ENCODE measurements at places on chromosomes 4 and X. TPM values are rescaled to one million over a fixed set of nuclear protein-coding genes. Genes with fewer than 3 reads are reported as not detected.
A peak's percentile ranks its signal among the peaks of the same experiment; 100 is the strongest.

HTR2C gene
- not detected for total RNA-seq

TAF1 gene
- 36.6 TPM for total RNA-seq

DDX60 gene
- 22.2 TPM for total RNA-seq

ZGRF1 gene
- 45.0 TPM for total RNA-seq

P2RY10 gene
- 65.7 TPM for total RNA-seq

ETDB gene
- not detected for total RNA-seq

DNA sequence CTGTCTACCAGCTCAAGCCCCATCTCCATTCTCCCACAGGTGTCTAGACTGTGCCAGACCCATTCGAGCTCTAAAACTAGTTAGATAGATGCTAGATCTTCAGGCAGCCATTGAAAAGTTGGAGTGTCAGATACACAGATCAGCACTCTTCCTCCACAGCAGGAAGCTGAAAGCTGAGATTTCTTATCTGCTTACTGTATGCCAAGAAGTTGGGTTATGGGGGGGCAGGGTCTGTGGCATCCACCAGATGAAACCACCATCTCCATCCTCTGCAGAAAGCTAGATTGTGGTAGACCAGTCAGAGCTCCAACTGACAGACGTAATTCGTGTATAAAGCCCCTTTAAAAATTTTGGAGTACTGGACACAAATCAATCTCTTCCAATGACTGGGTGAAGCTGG lies 54.8 kb downstream of the ADAM29 start:
- DNase-seq, result no peak

DNA sequence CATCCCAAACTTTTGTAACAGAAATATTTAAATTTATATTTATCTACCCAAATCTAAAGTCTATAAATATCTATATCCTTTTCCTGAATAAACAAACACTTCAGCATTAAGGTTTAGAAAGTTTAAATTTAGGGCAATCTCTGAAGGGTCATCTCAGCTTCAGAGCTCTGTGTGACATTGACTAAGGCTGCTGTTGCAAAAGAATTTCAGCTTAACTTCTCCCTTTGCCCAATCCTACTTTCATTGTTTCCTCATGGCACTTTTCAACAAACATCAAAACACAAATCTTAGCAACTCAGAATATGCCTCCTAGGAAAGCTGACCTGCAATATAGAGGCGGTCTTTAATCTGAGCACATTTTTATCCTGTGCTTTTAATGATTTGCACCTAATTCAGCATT lies 79.7 kb upstream of the BANK1 start:
- no peak for DNase-seq

DNA sequence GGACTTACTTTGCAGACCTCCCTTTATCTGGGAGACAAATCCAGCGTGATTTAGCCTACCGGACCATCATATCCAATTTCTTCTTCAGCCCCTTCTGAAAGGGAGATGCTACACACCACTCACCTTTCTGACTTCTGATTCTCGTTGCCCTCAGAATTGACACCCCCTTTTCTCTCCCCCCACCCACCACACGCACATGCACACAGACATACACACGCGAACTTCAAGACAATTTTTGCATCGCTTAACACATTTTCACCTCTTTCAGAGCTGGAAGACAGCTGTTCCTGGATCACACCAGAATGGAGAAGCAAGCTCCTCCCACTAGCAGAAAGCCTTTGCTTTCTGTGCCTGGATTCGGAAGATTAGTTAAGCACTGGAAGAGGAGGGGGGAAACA lies 1.0 kb upstream of the SNCA start:
- no peak for DNase-seq

DNA sequence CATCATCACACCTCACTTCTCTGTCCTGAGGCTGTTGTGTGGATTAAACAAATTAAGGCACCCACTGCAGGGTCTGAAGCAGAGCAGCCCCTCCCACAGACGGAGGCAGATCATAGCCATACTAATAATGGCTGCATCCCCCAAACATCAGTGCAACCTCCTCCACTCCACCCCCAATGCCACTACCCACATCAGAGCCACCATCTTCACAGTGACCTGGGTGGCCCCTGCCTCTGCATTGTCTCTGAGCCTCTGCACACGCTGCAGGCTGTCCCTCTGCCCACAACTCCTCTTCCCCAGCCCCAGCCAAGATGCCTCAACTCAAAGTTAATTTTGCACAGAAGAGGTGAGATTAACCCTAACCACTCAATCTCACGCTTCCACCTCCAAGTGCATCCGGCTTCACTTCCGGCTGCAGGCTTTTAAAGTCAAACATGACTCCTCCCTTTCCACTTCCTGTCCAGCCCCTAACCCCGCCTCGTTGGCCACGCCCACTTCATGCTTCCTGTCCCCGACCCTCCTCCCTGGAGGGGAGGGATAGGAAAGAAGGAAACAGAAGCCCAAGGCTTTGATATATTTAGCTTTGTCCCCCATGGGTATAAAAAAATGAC lies 22.7 kb downstream of the JAKMIP1 start:
- DNase-seq, result peak; percentile 68

DNA sequence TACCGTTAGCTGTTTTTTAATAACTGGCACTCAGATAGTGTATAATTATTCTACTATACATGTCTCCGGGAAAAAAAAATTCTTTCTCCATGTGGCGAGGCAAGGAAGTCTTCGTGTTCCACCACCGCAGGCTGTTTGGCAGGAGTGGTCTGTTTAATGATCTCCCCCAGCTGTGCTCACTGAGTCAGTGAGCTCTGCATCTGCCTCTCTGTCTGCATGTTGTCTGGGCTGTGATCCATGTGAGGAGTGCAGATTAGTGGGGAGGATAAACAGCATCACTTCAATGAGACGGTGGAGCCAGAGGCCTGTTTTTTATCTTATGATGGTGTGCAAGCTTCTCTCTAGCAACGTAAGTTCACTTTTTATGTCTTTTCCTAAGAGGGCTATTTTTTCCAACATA lies 69.8 kb downstream of the RPS3A start:
- no peak for DNase-seq

GRCh38 chrX:147900349-147900748 lies 11.4 kb upstream of the FMR1 start:
- DNase-seq, result no peak

DNA sequence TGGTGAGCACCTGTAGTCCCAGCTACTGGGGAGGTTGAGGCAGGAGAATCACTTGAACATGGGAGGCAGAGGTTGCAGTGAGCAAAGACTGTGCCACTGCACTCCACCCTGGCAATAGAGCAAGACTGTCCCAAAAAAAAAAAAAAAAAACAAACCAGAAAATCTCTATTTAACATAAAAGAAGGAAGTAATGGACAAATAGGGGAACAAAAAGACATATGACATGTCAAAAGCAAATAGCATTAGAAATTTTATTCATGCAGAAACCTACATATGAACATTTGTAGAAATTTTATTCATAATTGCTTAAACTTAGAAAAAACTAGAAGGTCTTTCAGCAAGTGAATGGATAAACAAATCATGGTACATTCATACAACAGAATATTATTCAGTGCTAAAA lies 97.1 kb upstream of the SH3RF1 start:
- no peak for DNase-seq

DNA sequence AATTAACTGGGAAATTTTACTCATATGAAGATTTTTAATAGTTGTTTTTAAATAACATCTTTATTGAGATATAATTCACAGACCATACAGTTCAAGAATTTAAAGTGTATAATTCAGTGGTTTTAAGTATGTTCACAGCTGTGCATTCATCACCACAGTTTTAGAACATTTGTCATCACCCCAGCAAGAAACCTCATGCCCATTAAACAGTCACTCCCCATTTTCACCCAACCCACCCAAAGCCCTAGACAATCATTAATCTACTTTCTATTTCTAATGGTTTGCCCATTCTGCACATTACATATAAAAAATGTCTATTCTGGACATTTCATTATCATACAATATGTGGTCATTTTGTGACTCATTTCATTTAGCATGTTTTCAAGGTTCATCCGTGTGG lies 2.8 kb downstream of the UPRT start:
- no peak for DNase-seq

- DNase-seq, result no peak
These were observed 248.7 kb downstream of the MID1IP1 start for GRCh38 chrX:39049975-39050374.

GRCh38 chr4:176492646-176493302 lies 173.0 kb downstream of the SPCS3 start:
- DNase-seq, result no peak

DNA sequence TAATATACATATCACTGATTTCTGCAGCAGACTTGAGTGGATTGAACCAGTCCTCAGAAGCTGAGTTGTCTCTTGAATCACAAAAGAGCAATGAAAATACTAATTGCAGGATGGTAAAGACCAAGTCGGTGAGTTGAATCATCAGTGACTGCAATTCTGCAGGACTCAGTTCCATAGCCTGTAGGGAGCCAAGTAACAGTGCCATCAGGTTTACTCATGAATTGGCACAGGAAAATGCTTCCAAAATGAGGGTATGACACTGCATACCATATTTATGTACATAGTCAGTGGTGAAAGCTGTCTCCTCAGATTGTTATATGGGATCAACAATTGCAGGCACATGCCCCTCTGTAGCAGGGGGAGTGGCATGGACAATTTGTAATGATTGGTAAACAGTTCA lies 192.8 kb downstream of the CCNG2 start:
- DNase-seq, result no peak

- no peak for DNase-seq
These were observed 47.9 kb downstream of the NDST3 start for GRCh38 chr4:118082182-118082581.

DNA sequence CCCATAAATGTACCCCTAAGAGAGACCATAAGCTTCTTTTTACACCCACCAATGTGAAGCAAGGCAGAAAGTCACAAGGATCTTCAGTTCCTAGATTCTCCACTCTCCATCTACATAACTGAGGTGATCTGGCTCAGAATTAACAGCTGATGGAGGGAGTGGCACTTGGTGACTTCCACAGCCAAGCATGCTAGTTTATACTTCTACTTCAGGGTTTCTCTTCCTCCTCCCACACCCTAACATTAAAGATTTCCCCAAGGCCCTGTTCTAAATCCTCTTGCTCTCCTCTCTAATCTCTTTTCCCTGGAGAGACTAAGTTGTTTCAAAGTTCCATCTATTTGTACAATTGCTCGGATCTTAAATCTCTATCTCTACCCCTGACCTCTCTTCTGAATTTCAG lies 81.1 kb downstream of the MBNL3 start:
- DNase-seq, result no peak

GRCh38 chrX:43467608-43468234 lies 188.4 kb upstream of the MAOA start:
- no peak for DNase-seq

All from activated CD4-positive, alpha-beta T cell treated with anti-CD3 and anti-CD28 coated beads for 36 hours (primary cell).